Bone marrow (tissue), 2 donors: ENCODE measurements at places on chromosomes 6 and 20.

GRCh38 chr20:56414842-56415765, 3.0 kb downstream of the CASS4 start:
- no peak for DNase-seq

GRCh38 chr6:3612341-3613041, 139.0 kb downstream of the PXDC1 start:
- no peak for DNase-seq

GRCh38 chr20:59723108-59723500, 118.8 kb downstream of the PHACTR3 start:
- DNase-seq = no peak

- DNase-seq = no peak
Observed at GRCh38 chr6:112786801-112787200, 439.7 kb downstream of the RFPL4B start.
